Hematopoietic multipotent progenitor cell treated with erythropoietin and hydrocortisone succinate and interleukin-3 and kit ligand, for 17 days (in vitro differentiated cells): ENCODE measurements at places on chromosomes 5 and 9.

DNA sequence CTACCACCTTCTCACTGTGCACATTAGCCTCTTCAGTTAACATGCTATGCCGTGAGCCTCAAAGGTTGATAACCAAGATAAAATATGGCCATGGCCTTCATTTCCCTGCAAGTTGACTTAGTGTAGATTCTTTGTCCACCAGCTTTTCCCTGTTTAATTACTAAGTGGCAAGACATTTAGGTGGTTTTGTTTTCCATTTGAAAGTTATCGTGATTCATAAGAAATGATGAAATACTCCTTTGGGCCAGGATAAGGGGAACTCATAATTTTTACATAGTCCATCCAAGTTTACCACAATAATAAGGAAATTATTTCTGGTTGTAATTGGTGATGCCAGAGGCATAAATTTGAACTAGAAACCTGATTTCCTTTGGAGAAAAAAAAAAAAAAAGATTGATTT, 609.6 kb downstream of the TAF11L14 start:
- DNase-seq: no peak

GRCh38 chr9:113381909-113382411, 5.2 kb upstream of the HDHD3 start:
- no peak for DNase-seq

DNA sequence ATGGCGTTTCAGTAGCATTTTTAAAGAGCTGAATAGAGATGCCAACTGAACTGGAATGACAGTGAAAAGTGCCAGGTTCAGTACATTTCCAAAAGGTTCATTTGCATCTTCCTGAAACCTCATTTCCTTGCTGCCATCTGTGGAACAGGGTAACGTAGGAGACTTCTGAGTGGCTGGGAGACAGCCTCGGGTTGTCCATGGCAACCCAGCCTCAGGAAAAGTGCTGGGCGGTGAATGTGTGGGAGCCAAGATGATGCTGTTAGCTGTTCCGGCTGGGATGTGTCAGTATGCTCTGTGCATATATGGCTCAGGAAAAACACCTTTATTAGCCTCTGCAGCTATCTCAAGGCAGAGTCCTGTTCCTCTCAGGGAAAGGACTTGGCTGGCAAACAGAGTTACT, 87.5 kb downstream of the KLHL3 start:
- no peak for DNase-seq

- no peak for DNase-seq
These were observed 310.6 kb upstream of the MSX2 start for GRCh38 chr5:174413567-174414314.

- DNase-seq: no peak
These were observed 17.4 kb downstream of the CDH9 start for GRCh38 chr5:27020973-27021372.

- no peak for DNase-seq
These were observed 88.6 kb upstream of the FBN2 start for GRCh38 chr5:128626536-128627090.

DNA sequence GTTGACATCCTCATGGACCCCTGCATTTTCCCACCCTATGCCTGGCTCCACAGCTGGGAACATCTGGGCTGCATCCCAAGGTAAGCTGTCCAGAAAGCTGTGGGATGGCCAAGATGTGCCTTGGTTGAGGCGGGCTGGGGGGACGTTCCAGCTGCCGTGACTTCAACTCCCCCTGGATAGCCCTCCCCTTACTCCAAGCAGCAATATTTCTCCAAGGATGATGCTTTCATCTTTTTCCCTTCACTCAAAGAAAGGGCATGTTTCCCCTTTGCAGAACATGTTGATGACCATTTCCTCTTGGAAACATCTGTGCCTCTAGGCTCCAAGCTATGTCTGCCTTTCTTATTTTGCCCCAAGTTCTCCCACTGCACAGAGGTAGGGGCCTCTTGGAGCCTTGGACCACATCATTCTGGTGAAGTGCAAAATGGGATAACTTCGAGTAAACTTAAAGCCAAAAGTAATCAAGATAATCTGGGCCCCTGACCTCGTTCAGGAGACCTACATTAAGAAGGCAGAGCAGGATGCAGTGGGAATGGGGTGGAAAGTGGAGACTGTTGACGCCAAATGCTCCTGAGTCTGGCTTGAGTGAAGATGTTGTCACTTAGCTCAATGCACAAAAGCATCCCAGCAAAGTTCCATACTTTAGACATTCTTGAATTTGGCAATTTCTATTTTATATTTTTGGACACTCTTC, 175.2 kb downstream of the GAS1 start:
- DNase-seq: no peak

- DNase-seq: no peak
These were observed 9.4 kb downstream of the FIBCD1 start for GRCh38 chr9:130929571-130930038.

DNA sequence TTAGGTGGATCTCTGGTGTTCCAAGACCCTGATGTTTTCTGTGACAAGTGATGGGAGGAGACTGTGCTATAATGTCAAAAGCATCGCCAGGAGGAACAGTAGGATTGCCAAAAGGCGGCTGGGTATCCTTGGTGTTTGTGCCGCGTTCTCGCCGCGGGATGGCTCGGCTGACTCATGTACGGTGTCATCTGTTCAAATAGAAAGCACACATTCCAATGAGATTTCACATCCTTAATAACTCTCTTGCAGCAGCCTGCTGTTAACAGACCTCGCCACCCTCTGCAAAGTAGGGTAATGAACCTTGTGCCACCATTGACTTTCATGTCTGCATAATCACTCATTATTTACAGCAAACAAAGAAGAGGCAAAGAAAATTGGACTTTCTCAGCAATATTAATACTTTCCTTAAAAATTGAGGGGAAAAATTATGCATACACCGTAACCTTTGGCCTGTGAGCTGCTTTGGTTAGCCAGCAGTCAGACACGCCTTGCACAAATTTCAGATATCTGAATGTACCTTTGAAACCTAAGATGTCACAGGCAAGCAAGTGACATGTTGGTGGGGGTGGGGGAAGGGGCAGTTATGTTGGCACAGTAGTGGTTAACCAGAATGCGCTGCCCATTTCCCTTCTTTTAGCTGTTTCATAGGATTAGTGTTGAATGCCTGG, 289.4 kb downstream of the EFNA5 start:
- DNase-seq: no peak

DNA sequence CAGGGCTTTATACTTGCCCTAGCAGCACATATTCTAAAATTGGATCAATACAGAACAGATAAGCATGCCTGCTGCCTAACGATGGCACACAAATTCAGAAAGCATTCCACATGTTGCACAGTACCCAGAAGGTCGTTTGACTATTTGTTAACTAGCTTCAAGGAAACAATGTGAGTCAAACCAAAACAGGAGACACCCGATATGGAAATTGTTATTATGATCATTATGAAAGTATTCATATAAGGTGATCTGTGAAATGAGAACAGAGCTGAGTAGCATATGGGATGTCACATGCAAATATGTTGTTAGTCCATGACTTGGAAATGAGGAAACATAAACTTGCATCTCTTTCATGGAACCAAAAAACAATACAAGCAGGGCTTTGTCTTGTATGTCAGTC, 56.3 kb upstream of the BICD2 start:
- no peak for DNase-seq

DNA sequence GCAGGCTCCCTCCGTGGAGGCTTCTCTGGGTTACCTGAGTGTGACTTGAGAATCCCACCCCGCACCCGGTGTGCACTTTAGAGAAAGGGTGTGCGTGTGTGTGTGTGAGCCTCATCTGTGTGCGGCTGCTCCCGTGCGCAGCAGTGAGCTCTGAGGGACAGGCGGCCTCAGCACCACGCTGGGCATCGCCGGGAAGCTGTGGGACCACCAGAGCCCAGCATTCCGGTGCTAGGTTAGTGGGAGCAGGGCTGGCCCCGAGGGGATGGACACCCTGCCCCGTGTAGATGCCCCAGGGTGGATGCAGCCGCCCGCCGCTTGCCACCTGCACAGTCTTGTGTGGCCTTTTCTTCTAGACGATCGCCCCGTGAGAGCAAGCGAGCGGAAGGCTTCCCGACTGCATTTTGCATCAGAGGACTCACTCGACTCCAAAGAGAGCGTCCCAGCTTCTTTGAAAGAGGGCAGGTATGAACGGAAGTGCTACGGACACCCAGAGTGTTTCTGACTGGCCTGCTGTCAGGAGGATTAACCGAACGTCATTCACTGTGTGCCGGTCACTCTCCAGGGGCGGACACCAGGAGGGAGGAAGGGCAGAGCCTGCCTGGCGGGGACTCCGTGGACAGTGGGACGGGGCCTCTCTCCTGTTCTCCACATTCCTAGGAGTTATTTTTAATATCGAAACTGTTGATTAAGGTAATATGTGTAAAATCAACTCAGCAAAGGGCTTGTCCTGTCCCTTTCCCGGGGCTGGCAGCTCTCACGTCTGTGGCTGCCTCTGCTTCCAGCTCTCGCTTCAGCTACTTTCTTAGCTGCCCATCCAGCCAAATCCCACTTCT, 12.2 kb downstream of the CEP72 start:
- no peak for DNase-seq

- no peak for DNase-seq
These were observed 78.9 kb downstream of the AP3B1 start for GRCh38 chr5:78215565-78215964.

DNA sequence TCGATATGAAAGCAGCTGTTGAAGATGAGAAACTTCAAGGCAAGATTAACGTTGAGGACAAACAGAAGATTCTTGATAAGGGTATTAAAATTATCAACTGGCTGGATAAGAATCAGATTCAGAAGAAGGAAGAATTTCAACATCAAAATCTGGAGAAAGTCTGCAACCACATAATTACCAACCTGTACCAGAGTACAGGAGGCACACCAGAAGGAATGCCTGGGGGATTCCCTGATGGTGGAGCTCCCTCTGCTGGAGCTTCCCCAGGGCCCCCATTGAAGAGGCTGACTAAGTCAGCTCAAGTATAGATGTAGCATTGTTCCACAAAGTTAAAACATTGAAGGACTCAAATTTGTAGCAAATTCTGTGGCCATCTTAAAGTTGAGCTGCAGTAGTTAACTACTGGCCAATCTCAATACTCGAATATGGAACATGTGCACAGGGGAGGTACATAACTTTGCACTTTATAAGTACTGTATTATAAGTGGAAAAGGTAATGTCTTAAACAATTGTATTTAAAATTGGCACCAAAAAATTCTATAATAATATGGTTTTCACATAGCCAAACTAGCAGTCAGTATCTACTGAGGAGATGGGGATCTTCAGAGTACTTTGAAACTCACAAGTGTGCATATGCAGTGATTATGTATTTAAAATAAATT, 237.5 kb downstream of the CHSY3 start:
- DNase-seq: no peak

GRCh38 chr9:131419026-131419614, 25.2 kb downstream of the PRRC2B start:
- DNase-seq: no peak

GRCh38 chr9:98884849-98885248, 58.9 kb upstream of the COL15A1 start:
- no peak for DNase-seq

GRCh38 chr5:170149206-170149515, 43.5 kb downstream of the FOXI1 start:
- DNase-seq: no peak

DNA sequence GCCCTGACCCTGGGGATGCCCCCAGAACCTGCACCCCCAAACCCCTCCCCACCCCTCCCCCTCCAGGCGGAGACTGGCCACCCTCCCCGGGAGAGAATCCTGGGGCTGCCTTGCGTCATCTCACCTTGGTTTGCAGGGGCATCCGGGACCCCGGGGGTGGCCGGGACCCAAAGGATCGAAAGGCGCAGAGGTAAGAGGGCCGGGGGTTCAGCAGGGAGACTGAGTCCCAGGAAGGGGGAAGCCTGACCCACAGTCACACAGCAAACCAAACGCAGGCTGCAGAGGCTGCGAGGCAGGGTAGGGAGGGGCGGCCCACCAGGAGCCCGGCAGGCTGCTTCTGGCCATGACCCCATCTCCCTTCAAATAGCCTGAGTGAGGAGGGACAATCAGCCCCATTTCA, 33.8 kb upstream of the ORM1 start:
- DNase-seq: no peak
